ENCODE measurements at places on chromosomes 4 and X.

DNA sequence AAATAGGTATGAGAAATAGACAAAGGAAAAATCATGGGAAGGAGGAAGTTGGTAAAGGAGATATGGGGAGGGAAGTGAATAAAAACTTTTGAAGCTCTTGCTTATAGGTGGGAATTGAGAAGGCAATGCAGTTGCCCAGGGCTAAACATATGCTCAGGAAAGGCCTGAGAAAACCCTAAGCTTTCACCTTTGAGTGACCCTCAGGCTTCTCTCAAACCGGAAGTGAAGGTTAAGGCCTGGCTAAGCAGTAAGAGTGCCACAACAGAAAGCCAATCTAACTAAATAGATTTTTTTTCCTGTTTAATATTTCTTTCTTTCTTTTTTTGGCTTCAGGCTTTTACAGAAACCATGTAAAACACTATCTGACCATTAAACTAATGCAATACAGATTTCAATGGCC is 69.5 kb upstream of the GABRA3 start:
- no peak for DNase-seq

GRCh38 chr4:62117886-62118285 is 917.8 kb downstream of the ADGRL3 start:
- no peak for DNase-seq

- no peak for DNase-seq
Measured at GRCh38 chrX:130676861-130677260, 226.1 kb downstream of the ENOX2 start.

GRCh38 chr4:35347276-35347675 is 897.0 kb downstream of the ARAP2 start:
- no peak for DNase-seq

DNA sequence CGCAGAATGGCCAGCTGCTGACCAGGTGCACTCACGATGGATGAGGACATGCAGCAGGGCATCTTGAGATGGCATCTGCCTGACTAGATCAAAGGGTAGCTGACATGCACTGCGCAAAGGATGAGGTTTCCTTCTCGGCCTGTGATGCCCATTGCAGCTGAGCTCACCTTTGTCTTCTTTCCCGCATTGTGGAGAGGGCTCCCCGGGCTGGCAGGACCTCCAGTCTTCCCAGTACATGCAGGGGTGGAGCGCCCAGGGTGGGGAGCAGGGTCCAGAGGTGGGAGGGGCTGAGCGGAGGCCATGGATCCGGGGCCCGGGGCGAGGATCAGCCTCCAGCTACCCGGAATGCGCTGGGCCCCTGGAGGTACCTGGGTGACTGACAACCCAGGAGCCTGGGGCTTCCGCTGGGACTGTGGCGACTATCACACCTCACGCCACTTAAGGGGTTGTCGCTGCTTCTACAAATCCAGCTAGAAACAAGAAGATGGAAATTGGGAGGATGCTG is 12.0 kb downstream of the TREX2 start:
- DNase-seq: no peak

GRCh38 chr4:74428276-74428675 is 16.7 kb upstream of the AREG start:
- no peak for DNase-seq

DNA sequence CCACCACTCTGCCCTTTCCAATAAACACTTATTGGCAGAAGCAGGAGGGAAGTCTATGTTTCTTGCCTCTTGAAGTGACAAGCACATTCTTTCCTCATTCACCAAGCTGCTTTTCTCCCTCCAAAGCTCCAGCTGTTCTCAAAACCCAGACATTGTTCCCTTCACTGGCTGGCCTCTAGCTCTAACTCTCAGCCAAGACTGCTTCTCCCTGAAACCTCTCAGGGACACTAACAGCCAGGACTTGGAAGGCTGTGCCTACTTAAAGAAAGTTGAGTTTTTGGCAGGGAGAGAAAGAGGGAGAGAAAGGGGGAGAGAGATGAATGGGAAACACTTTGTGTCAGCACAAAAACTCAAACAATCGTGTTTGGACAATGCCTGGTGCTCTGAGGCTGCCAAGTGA is 99.5 kb downstream of the COX18 start:
- DNase-seq: no peak

GRCh38 chr4:95505151-95505550 is 43.6 kb downstream of the UNC5C start:
- no peak for DNase-seq

GRCh38 chr4:146098397-146098796 is 77.1 kb upstream of the LSM6 start:
- DNase-seq: no peak

- DNase-seq: no peak
Measured at GRCh38 chr4:183984566-183984965, 79.5 kb downstream of the STOX2 start.

Data from stimulated activated CD8-positive, alpha-beta memory T cell treated with anti-CD3 and anti-CD28 coated beads, Interleukin-7, amount 100 ng/mL, for 1 hour (primary cell).